ENCODE measurements at places on chromosomes 7 and 10. TPM values are rescaled to one million over a fixed set of nuclear protein-coding genes. Genes with fewer than 3 reads are reported as not detected.

Gene GRID1
- 0.41 TPM for total RNA-seq

Gene GLI3
- 0.09 TPM for total RNA-seq

Gene EDRF1
- 17.6 TPM for total RNA-seq

Gene PLAU
- total RNA-seq, result 106 TPM

Gene CAMK1D
- total RNA-seq, result 7.4 TPM

Gene NUTM2A
- total RNA-seq, result 0.05 TPM

Measured in A549 treated with ZK216348 at 1 μM for 4 hours (cell line).